Colonic mucosa (tissue), 4 donors: ENCODE measurements at places on chromosomes 7 and 10. TPM values are rescaled to one million over a fixed set of nuclear protein-coding genes. Genes with fewer than 3 reads are reported as not detected.

DNA sequence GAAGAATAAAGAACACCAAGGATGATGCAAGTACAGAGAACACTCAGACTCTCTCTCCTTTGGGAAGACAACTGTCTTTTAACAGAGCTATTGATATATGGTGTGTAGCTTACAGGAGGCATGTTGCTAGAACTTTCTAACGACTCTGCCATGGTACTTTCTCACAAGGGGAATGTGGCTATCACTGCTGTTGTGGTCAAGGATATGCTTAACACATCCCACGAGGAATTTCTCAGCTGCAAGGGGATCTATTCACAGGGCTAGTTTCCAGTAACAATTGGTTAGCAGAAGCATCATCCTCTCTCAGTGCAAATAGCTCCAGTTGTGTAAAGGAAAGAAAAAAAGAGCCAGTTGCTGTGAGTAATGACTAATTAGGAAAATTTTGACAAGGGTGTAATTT lies 826.0 kb downstream of the SORCS1 start:
- H3K27me3 ChIP-seq, result no peaks in the 10 kb centered on the region
- no peaks in the 10 kb centered on the region for H3K4me1 ChIP-seq
- DNase-seq, result no peak
- H3K36me3 ChIP-seq, result no peaks in the 10 kb centered on the region
- H3K27ac ChIP-seq, result no peak overlapping the region
- no peak overlapping the region for H3K4me3 ChIP-seq

- no peaks in the 10 kb centered on the region for H3K27me3 ChIP-seq
- no peaks in the 10 kb centered on the region for H3K36me3 ChIP-seq
- peak overlapping the region; percentile 53 for H3K27ac ChIP-seq
- no peaks in the 10 kb centered on the region for H3K4me1 ChIP-seq
- DNase-seq, result peak; percentile 76
Observed at GRCh38 chr10:3482200-3482993, 302.6 kb downstream of the KLF6 start.

The SH2B2 gene
- total RNA-seq, result 5.0 TPM

DNA sequence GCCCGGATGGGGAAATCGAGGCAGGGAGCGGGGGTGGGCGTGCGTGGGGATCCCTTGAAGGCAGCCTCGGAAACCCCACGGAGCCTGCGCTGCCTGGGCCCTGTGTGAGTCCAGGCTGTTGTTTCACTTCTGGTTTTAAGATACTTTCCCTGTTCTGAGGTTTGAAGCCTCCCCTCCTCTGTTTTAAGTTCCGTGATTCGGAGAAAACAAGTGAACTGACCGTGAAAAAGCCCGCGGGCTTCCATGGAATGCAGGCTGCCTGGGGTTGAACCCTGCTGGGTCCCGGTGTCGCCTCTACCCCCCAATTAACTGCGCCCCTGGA lies 401 bp downstream of the LRRC27 start:
- H3K4me1 ChIP-seq, result peaks cover 4% of the 10 kb centered on the region
- H3K27me3 ChIP-seq, result no peaks in the 10 kb centered on the region
- DNase-seq, result no peak
- H3K36me3 ChIP-seq, result no peaks in the 10 kb centered on the region

DNA sequence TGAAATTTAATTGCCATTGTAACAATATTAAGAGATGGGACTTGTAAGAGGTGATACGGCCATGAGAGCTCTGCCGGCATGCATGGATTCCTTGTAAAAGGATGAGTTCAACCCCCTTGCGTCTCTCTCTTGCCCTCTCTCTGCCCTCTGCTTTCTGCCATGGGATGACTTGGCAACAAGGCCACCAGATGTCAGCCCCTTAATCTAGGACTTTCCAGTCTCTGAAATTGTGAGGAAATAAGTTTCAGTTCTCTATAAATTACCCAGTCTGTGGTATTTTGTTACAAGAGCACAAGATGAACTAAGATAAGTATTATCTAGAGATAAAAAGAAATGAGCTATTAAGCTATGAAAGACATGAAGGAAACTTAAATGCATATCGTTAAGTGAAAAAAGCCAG lies 145.7 kb upstream of the AHR start:
- no peaks in the 10 kb centered on the region for H3K27me3 ChIP-seq
- H3K4me1 ChIP-seq, result no peaks in the 10 kb centered on the region
- no peak overlapping the region for H3K4me3 ChIP-seq
- H3K36me3 ChIP-seq, result no peaks in the 10 kb centered on the region

GRCh38 chr10:31975157-31975765 lies 46.6 kb upstream of the ARHGAP12 start:
- H3K27me3 ChIP-seq, result no peaks in the 10 kb centered on the region
- H3K27ac ChIP-seq, result no peak overlapping the region
- H3K4me1 ChIP-seq, result no peaks in the 10 kb centered on the region

DNA sequence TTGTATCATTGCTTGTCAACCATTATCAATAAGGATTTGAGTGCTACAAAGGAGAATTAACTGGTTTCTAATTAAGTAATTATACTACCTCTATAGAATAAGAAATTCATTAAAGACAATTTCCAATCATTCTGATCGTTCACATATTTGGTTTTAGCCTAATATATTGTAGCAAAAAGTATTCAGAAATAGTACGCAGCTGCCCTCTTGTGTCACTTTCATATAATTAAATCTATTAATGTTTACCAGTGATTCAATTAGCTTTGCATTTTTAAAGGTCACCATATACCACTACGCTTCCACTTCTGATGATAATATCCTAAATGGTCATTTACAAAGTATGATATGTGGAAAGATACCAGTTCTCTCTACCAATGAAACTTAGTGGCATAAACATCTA lies 128.3 kb downstream of the NEBL start:
- no peaks in the 10 kb centered on the region for H3K27me3 ChIP-seq
- H3K27ac ChIP-seq, result no peak overlapping the region
- DNase-seq, result no peak

GRCh38 chr7:158957510-158957906 lies 101.2 kb downstream of the DYNC2I1 start:
- no peaks in the 10 kb centered on the region for H3K27me3 ChIP-seq

- H3K27me3 ChIP-seq, result no peaks in the 10 kb centered on the region
- no peak overlapping the region for H3K27ac ChIP-seq
- H3K4me3 ChIP-seq, result no peak overlapping the region
- H3K36me3 ChIP-seq, result no peaks in the 10 kb centered on the region
- peaks cover 5% of the 10 kb centered on the region for H3K4me1 ChIP-seq
Observed at GRCh38 chr10:63156236-63156635, 23.1 kb downstream of the NRBF2 start.

The ELFN1 gene
- total RNA-seq, result 0.40 TPM

- no peak overlapping the region for H3K4me3 ChIP-seq
- DNase-seq, result no peak
- H3K27ac ChIP-seq, result no peak overlapping the region
- no peaks in the 10 kb centered on the region for H3K27me3 ChIP-seq
- no peaks in the 10 kb centered on the region for H3K36me3 ChIP-seq
Observed at GRCh38 chr7:139300390-139300789, 40.7 kb upstream of the FMC1 start.

DNA sequence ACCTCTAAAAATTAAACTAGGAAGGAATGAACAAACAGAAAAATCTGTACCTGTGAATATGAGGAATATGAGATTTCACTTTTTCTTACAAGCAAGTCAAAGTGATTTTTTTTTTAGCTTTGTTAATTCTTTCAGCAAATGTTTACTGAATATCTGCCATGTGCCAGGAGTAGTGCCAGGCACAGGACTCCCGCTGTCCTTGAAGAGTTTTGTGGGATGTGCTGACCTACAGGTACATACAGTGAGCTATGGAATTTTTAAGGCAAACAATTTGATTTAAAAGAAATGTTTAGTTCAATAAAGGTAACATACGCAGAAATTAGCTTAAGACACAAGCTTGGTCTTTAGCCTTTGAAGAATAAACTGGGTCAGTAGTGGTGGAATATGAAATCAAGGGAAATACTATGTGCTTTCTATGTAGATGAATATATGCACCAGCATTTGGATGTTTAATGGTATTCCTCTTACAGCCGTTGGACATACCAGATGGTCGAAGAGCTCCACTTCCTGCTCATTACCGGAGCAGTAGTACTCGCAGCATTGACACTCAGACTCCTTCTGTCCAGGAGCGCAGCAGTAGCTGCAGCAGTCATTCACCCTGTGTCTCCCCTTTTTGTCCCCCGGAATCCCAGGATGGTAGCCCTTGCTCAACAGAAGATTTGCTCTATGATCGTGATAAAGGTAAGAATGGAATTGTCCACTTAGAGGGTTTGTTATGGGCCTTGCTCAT lies 102.0 kb downstream of the GLCCI1 start:
- H3K27me3 ChIP-seq, result no peaks in the 10 kb centered on the region
- no peak overlapping the region for H3K27ac ChIP-seq
- DNase-seq, result no peak
- H3K4me1 ChIP-seq, result no peaks in the 10 kb centered on the region

- no peak overlapping the region for H3K4me3 ChIP-seq
- DNase-seq, result no peak
- no peak overlapping the region for H3K27ac ChIP-seq
- no peaks in the 10 kb centered on the region for H3K4me1 ChIP-seq
- no peaks in the 10 kb centered on the region for H3K27me3 ChIP-seq
- no peaks in the 10 kb centered on the region for H3K36me3 ChIP-seq
Observed at GRCh38 chr10:133306097-133306476, 2.6 kb downstream of the TUBGCP2 start.

The ZNF365 gene
- total RNA-seq, result not detected

- H3K4me3 ChIP-seq, result no peak overlapping the region
- H3K27me3 ChIP-seq, result no peaks in the 10 kb centered on the region
- H3K27ac ChIP-seq, result no peak overlapping the region
- H3K4me1 ChIP-seq, result no peaks in the 10 kb centered on the region
- H3K36me3 ChIP-seq, result no peaks in the 10 kb centered on the region
Observed at GRCh38 chr7:118372530-118372929, 148.0 kb downstream of the ANKRD7 start.
